ENCODE measurements at places on chromosomes 5 and 9. TPM values are rescaled to one million over a fixed set of nuclear protein-coding genes. Genes with fewer than 3 reads are reported as not detected.

SOX30 gene
- polyA plus RNA-seq: 0.09 TPM

ALDH1A1 gene
- 7.0 TPM for polyA plus RNA-seq

AK8 gene
- 0.14 TPM for polyA plus RNA-seq

CAMK2A gene
- 0.46 TPM for polyA plus RNA-seq

EQTN gene
- not detected for polyA plus RNA-seq

DNA sequence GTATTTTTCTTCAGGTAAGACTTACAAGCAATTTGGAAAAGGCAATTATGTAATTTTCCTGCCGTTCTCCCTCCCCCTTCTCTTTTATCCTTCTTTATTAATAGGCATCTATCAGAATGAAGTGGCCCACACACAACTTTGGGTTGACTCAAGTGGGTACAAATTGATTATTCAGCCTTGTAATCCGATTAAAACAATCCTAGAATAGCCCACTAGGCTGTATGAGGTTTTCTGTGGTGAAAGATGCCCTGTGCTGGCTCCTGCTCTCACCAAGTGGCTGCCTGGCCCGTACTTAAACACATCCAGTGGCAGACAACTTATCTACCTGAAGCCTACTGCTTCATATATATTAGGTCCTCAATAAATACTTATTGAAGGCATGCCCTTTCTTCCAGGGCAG is 177.3 kb upstream of the C9orf72 start:
- no peak for DNase-seq

GRCh38 chr5:107269256-107269655 is 401.5 kb downstream of the EFNA5 start:
- DNase-seq: no peak

GRCh38 chr5:79793722-79794121 is 104.1 kb downstream of the CMYA5 start:
- no peak for DNase-seq

DNA sequence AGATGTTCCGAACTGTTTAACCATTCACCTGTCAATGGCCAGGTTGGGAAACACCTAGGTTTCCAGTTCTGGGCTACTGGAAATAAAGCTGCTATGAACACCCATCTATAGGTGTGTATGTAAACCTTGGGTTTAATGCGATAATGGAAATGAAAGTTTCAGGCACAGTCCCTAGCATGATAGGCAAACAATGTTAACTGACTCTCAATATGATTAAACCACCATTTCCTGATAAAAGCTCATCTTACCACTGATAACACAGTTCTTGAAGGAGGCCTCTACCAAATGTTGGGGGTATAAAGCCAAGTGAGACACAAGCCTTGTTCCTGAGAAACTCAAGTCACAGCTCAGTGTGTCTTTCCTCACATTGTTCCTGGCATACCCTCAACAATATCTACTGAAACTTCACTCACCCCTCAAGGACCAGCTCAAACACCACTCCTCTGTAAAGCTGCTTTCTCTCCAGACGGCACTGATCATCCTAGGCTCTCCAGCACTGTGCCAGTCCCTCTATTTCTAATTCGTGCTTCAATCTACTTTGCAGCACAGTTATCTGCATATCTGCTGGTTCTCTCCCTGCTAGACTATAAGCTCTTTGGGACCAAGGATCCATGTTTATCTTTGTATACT is 15.8 kb downstream of the RAB14 start:
- DNase-seq: no peak

DNA sequence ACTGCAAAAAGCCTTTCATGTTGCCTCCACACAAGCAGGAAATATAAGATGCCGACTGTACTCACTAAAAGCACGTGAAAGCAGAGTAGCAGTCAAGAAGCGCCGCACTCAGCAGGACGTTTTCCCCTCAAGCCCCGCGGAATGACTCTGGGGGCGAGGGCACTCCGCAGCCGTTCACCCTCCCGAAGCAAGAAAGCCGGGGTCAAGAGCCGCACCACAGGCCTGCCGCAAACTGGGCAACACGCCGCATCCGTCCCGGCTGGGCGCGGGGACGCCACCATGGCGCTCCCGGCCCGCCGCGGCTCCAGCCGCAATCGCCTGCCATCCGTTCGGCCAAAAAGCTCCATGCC is 364 bp downstream of the RPS6 start:
- DNase-seq: no peak

GRCh38 chr9:7095058-7095457 is 337.3 kb downstream of the KDM4C start:
- DNase-seq: no peak

DNA sequence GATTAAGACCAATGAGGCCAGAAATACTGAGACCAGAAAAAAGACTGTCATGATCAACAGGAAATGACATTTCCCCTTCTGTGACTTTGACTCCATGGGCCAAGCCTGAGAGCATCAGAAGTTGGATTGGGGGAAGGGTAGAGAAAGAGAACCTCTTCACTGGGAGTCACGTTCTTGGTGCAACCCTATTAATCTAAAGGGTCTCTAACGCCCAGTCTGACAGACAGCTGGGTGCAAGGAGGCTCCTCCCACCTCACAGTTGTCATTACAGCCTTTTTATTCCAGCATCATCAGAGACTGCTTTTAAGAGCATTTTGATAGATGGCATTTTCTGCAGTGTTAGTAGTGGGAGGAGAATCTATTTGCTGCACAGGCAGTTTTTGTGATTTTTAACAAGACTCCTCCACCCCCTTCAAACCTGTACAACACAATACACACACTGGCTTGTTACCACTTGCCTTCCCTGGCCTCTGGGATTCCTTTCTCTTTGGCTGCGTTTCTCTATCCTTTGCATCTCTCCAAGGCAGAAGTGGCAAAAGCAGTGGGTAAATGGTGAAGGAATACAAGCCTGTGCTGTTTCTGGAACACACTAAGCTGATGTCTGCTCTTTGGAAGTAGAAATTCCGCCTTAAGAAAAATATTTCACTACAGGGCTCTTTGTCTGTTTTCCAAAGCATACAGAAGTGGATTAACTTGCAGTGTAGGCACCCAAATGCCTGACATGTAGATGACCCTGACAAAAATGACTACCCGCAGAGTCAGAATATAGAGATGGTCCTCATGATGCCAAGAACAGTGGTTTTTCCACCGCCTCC is 310.4 kb upstream of the ZNF608 start:
- no peak for DNase-seq

- DNase-seq: no peak
These were observed 18.8 kb upstream of the SLC6A3 start for GRCh38 chr5:1464096-1464446.

Measured in AG04450 (cell line).